ENCODE measurements at places on chromosomes 6 and 20.

- DNase-seq: no peak
Measured at GRCh38 chr20:19465536-19465935, 253.1 kb downstream of the SLC24A3 start.

DNA sequence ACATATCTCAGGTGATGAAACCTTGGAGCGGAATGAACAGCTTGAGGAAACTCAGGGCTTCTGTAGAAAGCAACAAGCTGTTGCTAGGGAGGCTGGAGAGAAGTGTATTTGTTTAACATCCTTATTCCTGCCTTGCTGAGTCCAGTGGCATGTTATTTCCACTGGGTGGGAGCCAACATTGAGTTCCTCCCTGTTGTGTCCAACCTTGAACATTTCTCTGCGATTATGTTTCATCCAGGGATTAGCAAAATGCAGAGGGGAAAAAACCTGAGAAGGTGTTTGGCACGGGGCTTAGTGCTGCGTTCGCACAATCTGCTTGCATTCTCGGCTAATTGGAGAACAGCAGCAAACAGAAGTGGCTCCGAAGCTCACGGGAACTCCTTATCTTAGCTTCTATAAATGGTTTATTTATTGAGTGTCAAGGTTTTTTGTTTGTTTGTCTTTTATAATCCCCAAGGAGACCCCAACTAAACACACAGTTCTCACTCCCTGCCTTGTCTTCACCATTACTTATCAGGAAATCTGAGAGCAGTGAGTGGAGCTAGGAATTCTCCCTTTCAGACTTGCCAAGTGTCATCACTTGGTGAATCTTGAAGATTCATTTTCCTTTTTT is 412.8 kb downstream of the CDC5L start:
- peak; percentile 36 for DNase-seq

GRCh38 chr20:35207950-35208611 is 18.4 kb upstream of the MMP24 start:
- peak; percentile 80 for DNase-seq

DNA sequence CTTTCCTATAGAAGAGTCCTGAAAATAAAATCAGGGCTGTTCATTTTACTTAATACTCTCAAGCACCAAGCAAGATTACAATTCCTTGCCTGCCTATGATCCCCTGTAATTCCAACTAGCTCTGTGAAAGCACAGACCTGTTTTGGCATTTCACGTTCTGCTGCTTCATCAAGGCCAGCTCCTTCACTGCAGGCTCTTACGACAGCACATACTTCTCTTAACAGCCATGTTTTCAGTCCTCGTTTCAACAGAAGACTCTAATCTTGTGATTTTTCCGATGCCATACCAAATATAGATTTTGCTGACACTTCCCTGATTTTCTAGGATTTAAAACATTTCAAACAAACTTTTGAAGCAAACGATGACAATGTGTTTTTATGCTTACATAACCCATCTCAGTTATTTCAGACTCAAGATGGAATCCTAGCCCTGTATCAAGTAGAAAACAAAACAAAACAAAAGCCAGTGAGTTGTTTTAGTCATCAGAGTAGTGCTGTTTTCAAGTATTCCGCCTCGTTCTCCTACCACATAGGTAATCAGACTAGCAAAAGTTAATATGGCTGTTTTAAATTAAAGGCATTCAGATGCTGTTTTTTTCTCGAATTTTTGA is 616.5 kb upstream of the CITED2 start:
- no peak for DNase-seq

DNA sequence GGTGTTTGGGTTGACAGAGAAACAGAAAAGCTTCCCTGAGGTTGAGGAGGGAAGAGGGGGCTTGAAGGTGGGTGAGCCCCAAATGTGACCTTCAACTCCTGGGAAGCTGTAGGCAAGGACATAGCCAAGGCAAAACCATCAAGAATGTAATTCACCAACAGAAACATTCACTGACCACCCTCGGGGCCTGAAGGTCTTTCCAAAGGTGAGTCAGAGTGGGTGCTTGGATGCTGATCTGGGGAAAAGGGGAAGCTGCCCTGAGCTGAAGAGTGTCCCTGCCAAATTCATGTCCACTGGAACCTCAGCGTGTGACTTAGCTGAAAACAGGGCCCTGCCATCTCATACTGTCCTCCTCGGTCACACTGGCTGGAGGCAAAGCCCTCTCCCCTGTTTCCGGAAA is 234.2 kb upstream of the SULF2 start:
- DNase-seq: no peak

- no peak for DNase-seq
Measured at GRCh38 chr6:162497389-162497788, 230.2 kb downstream of the PRKN start.

DNA sequence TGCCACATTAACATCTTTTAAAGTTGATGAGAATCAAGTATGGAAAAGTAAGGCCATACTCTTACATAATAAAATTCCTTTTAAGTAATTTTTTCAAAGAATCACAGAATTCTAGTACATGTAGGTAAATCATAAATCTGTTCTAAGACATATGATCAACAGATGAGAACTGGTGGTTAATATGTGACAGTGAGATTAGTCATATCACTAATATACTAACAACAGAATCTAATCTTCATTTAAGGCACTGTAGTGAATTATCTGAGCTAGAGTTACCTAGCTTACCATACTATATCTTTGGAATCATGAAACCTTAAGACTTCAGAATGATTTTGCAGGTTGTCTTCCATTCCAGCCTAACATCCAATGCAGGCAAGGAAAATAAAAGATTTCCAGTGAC is 11.6 kb downstream of the PLN start:
- no peak for DNase-seq

DNA sequence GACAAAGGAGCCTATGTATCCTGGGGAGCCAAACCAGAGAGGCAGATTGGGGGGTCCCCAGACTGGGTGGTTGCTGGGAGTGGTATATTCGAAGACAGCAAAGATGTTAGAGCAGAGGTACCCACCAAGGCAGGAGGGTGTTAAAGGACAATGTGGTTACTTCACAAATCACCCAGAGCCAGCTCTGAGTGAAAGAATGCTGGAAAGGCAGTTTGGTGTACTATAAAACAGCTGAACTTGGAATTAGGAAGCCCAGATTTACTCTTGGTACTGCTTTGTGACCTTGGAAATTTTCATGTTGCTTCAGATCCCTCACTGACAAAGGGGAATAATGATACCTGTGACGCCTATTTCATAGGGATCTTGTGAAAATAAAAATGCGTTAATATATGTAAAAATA is 121.6 kb downstream of the CD164 start:
- no peak for DNase-seq

DNA sequence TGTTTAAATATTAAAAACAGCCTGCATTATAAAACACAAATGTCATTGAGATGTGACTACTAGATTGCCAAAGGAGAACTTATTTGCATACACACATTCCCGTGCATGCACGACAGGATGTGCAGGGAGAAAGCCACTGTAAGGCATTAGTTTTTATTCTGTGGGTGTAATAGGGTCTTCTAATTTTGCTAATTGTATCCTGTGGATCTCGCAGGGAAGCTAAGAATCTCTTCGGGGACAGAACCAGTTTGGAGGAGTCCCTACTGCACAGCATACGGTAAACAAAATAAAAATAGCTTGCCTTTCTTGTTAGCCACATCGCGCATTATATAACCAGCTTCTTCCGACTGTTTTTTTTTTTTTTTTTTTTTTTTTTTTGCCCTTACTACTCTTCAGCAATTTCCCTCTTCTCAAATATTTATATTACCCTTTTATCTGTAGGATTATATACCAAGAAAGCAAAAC is 2.0 kb downstream of the ATXN1 start:
- DNase-seq: no peak

DNA sequence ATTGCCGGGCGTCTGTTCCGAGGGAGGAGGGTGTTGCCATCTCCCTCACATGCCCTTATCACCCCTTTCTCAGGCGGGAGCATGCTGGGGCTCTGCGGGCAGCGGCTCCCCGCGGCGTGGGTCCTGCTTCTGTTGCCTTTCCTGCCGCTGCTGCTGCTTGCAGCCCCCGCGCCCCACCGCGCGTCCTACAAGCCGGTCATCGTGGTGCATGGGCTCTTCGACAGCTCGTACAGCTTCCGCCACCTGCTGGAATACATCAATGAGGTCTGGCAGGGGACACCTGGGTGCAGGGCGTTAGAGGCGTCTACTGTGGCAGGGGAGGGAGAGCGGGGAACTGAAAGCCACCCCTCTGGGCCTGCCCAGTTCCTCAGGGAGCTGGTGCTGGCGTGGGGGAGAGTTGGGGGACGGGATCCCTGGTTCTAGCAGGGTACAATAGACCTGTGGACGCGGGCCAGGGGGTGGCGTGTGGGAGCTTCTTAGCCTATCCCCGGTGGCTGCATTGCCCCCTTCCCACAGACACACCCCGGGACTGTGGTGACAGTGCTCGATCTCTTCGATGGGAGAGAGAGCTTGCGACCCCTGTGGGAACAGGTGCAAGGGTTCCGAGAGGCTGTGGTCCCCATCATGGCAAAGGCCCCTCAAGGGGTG is 697 bp downstream of the PPT2 start:
- peak; percentile 60 for DNase-seq

All from tibial artery (tissue), 4 donors.